ENCODE measurements at places on chromosomes 5 and 9.

DNA sequence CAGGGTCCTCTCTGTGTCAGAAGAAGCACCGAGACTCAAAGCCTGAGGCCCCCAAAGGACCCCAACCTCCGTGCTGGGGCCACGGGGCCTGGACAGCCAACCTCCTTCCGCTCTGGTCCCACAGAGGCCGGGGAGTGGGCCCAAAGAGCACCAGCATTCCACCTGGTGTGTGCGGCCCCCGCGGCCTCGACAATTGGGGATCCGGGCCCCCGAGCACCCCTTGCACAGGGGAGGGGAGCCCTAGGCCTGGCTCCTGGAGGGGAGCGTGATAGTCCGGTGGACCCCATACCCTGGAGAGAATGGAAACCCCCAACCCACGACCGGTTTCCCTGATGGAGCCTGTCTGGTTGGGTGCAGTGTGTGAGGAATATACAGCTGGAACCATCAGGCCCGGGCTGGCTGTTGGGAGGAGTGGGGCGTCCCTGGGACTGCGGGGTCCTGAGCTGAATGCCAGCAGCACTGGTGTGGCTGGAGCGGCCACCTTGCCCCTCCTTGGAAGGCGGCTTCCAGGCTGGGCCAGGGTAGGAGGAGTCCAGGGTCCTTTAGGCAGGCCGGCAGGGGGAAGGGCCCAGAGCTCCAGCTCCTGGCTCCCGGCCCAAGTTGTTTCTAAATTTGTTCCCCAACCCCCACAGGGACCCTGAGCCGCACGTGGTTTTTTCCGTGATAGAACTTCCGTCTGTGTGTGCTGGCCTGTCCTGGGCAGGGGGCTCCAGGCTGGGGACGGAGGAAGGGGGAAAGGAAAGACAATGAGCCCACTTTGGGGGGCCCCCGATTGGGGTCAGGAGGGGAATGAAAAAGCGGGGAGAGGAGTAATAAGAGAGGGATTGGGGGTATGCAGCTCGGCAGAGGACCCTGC, 825 bp upstream of the TOR4A start:
- DNase-seq, result peak; percentile 63

DNA sequence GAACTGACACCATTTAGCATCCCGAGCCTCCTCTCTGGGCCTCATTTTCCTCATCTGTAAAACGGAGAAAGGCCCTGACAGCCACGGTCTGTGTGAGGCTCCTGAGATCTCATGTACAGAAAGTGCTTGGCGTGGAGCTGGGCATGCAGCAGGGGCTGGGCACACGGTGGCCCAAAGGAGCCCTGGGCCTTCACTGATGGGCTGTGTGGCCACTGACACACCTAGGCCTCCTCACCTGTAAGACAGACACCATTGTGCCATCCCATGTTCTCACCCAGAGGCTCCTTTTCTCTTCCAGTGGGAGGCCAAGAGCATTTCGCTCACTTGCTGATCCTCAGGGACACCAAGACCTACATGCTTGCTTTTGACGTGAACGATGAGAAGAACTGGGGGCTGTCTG, 1.6 kb downstream of the ORM1 start:
- DNase-seq, result no peak

DNA sequence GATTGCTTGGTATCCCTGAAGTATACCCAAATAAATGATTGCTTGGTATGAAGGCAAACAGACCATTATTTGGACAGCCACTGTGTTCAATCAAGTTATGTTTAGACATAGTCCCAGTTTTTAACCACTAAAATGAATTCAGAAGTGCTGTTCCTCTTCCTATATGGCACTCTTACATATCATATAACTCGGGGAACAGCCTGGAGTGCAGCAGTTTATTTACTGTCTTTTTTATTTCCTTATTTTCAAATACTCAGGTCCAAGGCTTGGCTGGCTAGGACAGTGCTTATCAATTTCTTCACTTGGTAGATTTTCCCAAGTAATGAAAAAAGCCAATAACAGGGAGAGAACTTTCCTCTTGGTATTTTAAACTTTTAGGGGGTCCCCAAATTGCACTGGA, 58.6 kb upstream of the CCDC112 start:
- DNase-seq, result no peak

GRCh38 chr9:38022203-38022895, 46.7 kb downstream of the SHB start:
- DNase-seq, result no peak

- DNase-seq, result peak; percentile 8
Observed at GRCh38 chr5:110917161-110917875, 154.2 kb upstream of the TSLP start.

DNA sequence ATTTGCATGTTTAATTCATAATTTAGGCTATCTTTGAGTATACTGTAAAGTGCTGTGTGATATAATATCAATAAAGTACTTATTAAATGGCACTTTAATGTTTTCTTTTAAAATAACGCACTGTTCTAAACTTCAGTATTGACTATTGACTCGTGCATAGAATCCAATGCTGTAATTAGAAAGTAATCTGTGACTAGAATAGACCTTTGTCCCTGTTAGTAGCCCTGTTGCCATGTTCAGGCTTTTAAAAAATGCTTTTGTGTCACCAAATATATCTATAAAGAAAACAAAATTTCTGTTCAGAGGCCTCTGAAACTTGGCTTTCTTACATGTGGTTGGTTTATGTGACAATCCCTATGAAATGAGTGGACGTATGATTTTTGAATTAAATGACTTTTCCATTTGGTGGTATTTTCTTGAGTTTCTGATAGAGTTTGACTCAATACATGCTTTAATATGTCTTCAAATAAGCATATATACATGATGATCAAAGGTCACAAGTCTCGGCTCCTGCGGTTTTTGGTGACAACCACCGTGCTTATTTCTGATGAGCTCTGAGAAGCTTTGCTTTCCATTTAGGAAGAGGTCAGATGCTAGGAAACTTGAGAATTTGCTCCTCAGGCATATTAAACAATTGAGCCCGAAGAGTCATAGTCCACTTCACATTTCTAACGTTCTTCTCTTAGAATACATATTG, 174.7 kb downstream of the NR3C1 start:
- DNase-seq, result no peak

DNA sequence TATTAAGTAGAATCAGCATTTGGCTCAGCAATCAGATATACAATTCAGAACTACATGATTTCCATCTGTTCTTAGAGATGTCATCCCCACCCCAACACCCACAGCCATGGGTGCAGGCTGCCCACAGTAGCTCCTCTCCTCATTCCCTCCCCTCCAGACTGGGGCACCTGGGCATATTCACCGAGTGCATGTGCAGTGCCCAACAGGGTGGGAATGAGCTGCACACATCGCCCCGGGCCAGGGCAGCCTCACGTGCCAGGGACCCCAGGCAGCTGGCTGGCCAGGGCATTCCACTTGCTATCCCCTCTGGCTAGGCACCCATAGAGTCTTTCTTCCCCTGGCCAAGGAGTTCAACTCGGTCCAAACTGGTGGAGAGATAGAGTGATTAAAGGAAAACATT, 461.9 kb upstream of the NUDT12 start:
- no peak for DNase-seq

GRCh38 chr9:91820126-91820750, 129.8 kb downstream of the ROR2 start:
- DNase-seq, result no peak

- DNase-seq, result no peak
Observed at GRCh38 chr5:156272139-156272538, 54.8 kb upstream of the SGCD start.

- no peak for DNase-seq
Observed at GRCh38 chr5:101018299-101018698, 115.2 kb upstream of the ST8SIA4 start.

- peak; percentile 69 for DNase-seq
Observed at GRCh38 chr5:154801083-154801482, 45.9 kb downstream of the LARP1 start.

DNA sequence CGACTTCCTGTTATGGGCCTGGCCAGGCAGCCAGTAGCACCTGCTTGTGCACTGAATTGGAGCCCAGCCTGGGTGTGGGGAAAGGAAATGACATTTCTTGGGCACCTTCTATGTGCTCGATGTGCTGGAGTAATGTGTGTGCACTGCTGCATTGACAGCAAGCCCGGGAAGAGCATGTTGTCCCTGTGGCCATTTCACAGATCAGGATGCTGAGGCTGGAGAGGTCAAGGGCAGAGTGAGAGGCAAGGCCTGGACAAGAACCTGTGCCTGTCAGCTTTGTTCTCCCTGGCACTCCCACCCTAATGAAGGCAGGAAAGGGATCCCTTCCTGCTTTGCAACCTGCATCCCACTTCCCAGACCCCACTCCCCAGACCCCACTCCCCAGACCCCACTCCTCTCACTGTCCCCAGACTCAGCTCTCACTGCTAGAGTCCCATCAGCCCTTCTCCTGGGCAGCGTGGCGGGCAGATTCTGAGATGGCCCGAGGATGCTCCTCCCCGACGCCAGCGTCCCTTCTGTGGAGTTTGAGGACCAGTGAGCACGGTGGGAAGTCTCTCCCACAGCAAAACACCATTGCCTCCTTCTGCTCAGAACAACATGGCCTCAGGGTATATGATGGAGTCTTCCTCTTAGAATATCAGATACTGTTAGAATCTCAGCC, 49.6 kb downstream of the BARX1 start:
- DNase-seq, result no peak

DNA sequence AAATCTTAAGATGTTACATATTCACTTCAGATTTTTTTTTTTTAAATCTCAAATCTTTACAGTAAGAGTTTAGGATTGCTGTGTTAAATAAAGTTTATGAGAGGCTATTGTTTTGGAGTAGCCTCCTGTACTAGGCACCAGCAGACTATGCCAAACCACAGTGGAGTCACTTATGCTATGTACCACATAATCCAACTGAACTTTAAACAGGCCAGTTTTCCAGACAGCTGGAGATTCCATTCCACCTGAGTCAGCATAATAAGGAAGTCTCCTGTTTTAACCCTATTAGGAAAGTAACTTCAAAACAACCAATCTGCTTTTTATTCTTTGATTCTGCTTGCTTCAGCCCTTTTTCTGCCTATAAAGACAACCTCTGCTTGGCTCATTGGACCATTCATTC, 205.2 kb downstream of the CSNK1G3 start:
- peak; percentile 36 for DNase-seq

DNA sequence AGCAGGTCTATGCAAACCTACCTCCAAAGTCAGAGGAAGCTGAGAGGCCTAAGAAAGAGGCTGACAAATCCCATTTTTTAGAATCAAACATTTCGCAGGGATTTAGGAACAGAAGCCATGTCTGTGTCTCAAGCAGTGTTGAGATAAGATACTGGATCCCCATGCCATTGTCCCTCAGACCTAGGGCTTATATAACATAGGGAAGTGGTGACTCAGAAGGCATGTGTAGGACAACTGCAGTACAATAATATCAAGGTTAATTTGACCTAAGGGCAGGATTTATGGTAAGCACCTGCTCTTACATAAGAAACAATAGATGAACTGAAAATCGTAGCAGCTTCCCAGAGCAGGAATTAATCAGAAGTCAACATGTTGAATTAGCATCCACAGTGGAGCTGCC, 459.4 kb downstream of the ANXA1 start:
- DNase-seq, result no peak

DNA sequence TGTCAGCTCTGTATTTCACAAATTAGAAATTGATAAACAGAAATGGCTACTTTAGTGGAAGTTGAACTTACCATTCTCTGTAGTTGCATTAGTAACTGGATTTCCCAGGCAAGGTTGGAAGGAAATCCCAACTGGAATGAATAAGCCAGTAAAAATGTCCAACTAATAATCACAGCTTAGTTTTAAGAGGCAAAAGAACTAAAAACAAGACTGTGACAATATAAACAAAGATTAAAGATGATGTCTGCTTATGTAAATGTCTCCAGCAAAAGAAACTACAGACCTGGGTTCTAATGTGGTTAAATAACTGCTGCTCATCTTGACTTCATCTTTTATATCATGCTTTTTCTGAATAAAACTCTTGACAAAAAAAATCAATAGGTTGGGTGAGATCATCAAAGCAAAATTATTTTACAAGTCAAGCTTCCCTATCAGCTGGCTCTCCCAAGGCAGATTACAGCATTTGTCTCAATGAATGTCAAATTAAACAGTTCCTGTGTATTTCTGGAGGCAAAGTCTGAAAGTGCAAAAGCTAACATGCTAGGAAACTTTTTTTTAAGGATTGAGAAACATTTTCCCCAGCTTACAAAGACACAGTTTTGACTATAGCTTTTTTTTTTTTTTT, 62.3 kb upstream of the HMHB1 start:
- DNase-seq, result no peak

DNA sequence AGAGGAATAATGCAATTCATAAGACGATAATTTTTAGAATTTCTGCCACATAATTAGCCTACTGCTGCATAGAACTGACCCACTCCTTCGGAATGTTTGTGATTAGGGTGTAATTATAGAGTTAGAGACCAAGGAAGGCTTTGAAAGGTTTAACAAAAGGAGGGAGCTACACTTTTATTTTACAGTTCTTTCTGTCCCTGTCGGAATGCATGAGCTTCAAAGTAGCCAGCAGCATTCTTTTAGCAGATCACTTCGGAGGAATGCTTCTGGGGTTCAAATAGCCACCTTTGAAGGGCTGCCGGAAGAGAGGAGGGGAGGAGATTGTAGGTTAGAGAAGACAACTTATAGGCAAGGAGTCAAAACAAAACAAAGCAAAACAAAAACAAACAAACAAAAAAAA, 168.1 kb downstream of the GRIA1 start:
- DNase-seq, result peak; percentile 28

GRCh38 chr5:15263942-15264341, 236.0 kb upstream of the FBXL7 start:
- no peak for DNase-seq

- DNase-seq, result no peak
Observed at GRCh38 chr5:31962351-31962751, 211.8 kb downstream of the GOLPH3 start.

- DNase-seq, result no peak
Observed at GRCh38 chr9:82968816-82969215, 94.1 kb downstream of the RASEF start.

DNA sequence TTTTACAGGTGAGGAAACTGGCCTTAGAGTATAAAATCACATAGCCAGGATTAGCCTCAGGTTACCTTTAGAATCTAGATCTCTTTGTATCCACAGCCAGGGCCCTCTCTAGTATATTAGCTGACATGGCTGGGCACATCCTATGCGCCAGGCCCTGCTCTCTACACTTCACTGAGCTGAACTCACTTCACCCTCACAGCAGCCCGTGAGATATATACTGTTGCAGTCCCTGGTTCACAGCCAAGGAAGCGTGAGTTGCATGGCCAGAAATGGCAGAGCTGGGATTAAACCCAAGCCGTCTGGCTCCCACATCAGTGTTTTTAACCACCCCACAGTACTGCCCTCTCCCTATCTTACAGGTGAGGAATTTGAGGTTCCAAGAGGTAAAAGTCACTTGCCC, 58.4 kb downstream of the DAB2IP start:
- DNase-seq, result no peak

DNA sequence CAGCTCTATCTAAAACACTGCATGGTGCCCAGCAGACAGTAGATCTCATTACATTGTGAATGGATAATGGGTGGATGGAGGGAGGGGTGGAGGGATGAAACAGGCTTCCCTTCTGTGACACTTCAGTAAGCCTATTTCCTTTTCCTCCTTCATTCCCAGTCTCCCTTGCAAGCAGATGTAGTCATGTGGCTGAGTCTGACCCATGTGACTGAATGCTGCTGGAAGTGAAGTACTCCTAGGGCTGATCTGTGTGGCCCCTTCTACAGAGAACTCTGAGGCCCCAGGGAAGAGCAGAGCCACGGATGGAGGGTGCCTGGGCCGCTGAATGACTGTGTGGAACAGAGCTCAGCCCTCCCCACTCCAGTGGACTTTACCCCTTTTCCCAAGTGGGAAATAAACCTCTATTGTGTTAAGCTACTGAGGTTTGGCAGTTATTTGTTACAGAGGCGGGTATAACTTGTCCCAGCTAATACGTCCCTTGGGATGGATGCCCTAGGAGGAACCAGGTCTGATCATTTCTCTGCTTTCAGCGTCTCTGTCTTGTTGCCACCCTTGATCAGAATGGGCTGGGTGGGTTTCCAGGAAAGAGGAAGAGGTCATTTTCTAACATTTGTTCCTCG, 176.1 kb upstream of the MVB12B start:
- no peak for DNase-seq

All from GM23248 (cell line).